Cortex of kidney (tissue), 1 donor: ENCODE measurements at places on chromosomes 11 and 22.

DNA sequence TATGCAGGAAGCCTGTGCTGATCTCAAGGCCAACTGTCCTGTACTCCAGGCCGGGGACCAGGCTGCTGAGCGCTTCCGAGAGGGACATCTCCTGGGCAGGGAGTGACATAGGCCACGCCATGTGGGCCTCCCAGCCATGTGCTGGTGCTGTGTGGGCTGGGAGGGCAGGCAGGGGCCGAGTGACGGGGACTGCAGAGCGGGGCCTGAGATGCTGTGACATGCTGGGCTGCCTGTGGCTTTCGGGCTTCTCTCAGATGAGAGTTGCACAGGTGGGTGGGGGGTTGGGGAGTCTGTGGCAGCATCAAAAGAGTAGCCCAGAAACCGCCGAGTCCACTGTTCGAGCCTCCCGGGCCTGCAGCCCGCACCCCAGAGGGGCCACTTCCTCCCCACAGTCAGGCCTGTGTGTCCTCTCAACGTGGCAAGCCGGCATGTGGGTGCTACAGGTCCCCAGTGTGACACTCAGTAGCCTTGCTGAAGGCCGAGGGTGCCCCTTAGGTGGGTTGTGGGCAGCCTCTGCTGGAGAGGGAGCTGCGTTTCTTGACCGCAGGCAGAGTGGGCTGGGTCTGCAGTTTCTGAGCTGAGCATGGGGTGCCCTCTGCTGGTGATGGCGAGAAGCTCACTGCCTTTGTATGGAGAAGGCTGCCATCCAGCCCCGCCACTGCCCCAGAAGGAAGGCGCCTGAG lies 101.2 kb downstream of the BCR start:
- DNase-seq, result peak; percentile 22

DNA sequence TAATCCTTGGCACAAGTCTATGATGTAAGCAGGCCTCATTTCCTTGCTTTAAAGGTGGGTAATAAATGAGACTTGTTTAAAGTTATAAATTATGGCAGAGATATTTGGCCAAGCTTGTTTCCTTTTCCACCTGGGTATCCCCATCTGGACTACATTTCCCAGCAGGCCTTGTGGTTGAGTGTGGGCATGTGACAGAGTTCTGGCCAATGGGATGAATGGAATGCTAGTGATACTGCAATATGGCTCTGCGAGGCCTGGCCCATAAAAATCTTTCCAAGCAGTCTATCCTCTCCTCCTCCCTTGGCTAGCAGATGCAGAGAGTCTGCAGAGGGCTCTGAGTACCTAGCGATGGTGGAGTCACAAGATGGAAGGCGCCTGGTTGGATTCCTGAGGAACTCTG lies 102.5 kb downstream of the TIMP3 start:
- DNase-seq, result no peak

DNA sequence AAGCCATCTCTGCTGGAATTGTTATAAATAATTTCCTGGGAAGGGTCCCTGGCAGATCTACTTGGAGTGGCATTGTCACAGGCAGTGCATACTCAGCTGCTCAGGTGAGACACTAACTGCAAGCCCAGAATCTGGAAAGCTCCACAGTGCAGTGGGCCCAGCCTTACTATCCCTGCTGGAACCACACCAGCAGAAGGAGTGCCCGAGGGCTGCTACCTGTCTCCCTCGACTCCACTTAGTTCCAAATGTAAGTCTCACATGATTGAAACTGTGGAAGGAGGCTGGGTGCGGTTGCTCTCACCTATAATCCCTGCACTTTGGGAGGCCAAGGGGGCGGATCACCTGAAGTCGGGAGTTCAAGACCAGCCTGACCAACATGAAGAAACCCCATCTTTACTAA lies 14.3 kb upstream of the SYVN1 start:
- DNase-seq, result no peak

- no peak for DNase-seq
These were observed 31.6 kb upstream of the CECR2 start for GRCh38 chr22:17337639-17338038.

DNA sequence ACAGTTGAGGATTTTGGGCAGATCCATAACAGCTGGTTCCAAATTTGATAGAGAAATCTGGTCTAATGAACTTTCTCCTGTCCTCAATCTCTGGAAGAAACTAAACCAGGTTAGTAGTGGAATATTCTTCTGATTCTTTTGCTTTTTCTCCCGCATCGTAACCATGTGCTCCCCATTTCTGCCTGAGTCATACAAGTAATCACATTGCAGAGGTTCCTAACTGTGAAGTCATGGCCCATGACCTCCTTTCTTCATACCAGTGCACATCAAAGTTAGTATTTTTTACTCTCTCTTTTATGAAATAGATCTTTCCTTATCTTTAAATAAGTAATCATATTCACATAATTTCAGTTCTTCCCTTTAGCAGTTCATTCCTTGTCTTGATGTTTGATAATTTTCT lies 249.0 kb downstream of the DYNC2H1 start:
- DNase-seq, result no peak

GRCh38 chr11:22634897-22635629 lies 9.4 kb upstream of the FANCF start:
- DNase-seq, result no peak

DNA sequence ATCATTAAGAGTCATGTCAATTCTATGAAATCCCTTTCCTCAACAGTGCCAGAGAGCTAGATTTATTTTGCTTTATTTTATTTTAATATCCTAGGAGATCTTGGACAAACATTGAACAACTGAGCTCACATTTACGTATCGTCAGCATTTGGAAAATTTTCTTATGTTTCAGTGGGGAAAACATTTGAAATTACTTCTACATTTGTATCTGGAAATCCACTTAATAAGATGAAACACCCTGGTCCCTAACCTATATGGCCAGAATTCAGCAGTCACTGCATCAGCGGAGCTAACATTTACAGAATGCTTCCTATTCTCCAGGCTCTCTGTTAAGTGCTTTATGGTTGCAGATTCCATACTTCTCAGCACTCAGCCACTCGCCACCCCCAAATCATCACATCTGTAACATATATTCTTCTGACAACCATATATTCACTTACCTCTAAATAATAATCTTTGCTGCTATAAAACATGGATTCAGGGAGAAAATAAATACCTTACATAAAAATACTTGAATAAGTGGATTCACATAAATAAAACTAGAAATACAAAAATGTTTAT lies 773.9 kb downstream of the JRKL start:
- no peak for DNase-seq

GRCh38 chr11:132589791-132590190 lies 942.5 kb downstream of the OPCML start:
- DNase-seq, result no peak

DNA sequence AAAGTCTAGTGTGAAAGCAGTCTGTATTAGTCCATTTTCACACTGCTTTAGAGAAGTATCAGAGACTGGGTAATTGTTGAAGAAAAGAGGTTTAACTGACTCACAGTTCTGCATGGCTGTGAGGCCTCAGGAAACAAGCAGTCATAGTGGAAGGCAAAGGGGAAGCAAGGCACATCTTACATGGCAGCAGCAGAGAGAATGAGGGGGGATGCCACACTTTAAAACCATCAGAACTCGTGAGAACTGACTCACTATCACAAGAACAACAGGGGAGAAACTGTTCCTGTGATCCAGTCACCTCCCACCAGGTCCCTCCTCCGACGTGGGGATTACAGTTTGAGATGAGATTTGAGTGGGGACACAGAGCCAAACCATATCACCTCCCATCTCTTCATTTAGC lies 13.8 kb upstream of the TUBA8 start:
- DNase-seq, result no peak

DNA sequence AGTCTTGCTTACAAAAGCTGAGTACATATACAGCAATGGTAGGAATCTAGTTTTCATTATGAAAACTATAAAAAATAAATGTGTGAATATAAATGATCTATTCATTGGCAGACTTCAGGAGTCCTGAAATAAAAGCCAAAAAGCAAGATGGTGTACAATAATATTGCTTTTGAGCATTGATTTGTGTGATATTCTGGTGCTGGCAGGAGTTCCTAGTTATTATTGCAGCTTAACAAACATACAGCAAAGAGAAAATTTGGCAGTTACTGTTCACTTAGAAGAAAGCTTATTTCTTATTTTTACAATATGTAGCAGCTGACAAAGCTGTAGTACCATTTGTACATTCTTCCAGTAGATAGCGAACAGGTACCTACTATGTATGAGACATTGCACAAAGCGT lies 1518.9 kb upstream of the TENM4 start:
- DNase-seq, result no peak

GRCh38 chr11:129992161-129992944 lies 10.3 kb downstream of the PRDM10 start:
- no peak for DNase-seq

GRCh38 chr11:62540804-62541701 lies 5.6 kb downstream of the AHNAK start:
- DNase-seq, result no peak

- no peak for DNase-seq
These were observed 19.9 kb upstream of the CTR9 start for GRCh38 chr11:10731064-10731680.

DNA sequence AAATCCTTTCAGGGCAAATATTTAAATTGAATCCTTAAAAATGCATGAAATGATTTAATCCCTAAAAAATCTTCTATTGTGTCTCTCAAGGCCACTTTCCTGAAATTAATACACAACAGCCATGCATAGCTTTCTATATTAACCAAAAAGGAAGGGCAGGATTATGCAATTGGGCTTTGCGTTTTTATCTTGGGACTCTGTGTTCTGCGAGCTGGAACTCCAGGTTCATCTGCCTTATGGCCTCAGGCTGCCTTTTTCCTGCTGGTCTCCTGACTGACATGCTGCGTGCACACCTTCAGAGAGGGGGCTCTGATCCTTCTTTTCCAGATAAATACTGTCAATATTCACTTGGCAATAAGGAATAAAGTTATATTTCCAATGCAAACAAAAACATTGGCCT lies 141.7 kb upstream of the GRIA4 start:
- DNase-seq, result no peak

- DNase-seq, result no peak
These were observed 223.9 kb downstream of the CNTN5 start for GRCh38 chr11:99244613-99245012.

DNA sequence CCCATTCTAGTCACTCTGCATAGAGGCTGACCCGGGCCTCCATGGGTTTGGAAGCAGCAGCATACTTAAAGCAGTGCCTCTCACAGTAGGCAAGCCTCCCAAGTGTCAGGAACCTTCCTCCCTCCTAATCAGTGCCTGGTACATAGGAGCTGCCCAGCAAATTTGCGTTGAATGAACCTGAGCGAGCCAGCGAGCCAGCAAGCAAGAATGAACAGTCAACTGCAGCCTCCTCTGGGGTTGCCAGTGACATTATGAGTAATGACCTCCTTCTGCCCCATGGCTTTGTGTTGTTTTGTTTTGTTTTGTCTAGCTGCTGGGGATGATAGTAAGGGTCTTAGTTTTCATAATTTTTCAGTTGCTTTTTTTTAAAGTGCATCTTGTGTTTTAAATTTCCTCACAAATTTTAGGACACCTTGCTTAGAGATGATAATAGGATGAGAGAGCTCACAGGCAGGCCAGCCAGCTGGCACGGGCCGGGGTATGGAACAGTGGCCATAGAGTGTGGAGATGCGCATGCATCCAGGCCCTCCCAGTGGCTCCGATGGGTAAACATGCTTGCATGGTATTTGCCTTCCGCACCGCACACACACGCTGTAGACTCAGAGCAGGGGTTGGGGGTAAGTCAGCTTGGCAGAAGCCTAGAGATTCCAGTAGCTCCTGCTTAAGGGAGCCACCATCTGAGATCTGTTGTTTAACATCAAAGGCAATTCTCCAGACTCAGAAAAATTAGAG lies 36.1 kb downstream of the TTC12 start:
- no peak for DNase-seq

DNA sequence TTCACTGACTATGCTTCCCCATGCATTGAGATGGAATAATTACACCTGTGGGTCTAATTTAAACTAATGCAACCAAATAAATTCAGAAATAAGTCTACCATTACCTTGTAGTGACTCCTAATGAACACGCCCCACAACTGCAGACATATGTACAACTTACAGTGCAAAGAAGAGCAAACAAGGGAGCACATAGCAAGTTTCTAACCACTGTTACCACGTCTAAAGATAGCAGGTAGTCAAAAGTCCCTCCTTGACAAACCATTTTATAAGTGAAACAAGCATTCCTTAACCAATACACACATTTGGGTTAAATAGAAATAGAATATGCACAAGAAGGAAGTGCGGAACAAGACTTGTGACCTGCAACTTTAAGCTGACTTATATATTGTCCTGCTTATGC lies 20.6 kb downstream of the PHF21A start:
- no peak for DNase-seq

DNA sequence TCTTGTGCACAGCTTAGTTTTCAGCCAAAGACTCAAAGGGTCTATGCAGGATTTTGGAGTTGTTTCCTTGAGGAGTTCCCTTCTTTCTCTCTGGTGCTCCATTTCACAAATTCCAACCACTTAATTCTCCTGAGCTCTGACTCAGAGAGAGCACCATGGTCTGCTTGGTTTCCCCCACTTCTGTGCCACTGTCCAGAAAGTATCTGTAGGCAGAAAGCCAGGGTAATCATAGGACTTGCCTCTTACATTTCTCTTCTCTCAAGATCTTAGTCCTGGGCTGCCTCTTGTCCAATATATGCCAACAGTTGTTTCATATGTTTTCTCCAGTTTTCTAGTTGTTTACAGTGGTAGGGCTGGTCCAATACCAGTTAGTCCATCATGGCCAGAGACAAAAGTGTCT lies 6.4 kb upstream of the MRGPRD start:
- no peak for DNase-seq

GRCh38 chr22:44615146-44615545 lies 86.9 kb upstream of the PRR5 start:
- no peak for DNase-seq

DNA sequence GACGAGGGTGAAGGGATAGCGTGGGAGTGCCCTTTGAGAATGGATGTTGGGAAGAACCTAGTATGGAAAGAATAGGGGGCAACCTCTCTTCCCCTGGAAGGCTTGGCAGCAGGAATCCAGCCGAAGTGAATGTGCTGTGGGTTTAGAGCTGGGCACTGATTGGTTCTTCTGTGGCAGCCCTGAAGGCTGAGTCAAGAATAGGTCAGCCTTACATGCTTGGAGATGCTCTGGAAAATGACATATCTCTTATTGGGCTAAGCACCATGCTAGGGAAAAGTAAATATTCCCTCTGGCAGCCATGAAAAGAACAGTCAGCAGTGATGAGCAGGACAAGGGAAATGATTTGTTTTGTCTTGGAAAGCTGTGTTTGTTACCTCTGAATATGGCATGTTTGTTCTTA lies 149.5 kb downstream of the COMMD9 start:
- DNase-seq, result no peak
